ENCODE measurements at places on chromosomes 11 and 22.

DNA sequence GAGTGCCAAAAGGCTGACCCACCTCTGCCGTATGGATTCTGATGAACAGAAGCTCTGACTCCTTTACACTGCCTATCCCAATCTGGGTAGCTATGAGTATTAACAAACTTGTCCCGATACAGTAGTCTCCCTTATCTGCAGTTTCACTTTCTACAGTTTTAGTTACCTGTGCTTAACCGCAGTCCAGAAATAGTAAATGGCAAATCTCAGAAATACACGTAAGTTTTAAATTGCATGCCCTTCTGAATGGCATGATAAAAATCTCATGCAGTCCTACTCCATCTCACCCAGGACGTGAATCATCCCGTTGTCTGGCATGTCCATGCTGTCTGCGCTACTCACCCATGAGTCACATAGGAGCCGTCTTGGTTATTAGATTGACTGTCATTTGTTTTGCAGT, 68.8 kb downstream of the SNX19 start:
- no peak for DNase-seq

- no peak for DNase-seq
These were observed 45.1 kb upstream of the TSPAN18 start for GRCh38 chr11:44681698-44682097.

DNA sequence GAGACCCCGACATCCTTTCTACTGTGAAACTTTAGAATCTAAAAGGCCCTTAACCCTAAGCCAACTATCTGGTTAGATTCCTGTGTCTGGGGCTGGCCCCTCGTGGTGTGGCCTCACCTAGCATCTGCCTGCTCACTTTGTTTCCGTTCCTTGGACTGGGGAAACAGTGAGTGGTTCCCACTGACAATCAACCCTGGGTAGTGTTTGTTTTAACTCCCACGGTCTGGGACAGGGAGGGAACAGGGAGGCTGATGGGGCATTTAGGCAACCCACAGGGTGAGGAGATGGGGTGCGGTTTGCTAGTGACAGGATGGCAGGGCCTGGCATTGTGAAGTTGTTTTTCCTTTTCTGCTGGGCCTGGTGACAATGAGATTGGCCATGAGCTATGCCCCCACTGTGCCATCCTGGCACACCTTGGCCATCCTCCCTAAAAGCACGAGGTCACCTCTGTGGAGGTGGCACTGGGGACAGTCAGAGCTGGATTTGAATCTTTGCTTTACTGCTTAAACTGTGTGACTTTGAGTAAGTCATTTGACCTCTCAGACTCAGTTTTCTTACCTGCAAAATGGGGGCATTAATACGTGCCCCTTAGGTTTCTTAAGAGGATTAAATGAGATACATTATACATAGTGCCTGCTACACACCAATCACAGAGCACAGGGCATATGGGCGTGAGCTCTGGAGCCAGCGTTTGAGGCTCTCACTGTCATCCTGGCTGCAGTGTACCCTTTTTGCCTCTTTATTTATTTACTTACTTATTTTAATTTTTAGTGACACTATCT, 31.4 kb downstream of the CHRDL2 start:
- DNase-seq = no peak

GRCh38 chr11:79439410-79439885, 1.4 kb downstream of the TENM4 start:
- no peak for DNase-seq

DNA sequence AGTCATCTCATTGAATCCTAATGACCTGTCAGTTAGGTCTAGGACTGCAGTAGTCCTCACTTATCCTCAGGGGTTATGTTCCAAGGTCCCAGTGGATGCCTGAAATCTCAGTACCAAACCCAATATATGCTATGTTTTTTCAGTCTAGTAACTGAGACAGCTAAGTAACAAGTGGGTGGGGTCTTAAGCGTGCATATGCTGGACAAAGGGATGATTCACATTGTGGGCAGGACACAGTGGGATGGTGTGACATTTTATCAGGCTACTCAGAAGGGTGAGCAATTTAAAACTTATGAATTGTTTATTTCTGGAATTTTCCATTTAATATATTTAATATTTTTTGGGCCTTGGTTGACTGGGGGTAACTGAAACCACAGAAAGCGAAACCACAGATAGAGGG, 29.0 kb downstream of the DDX10 start:
- no peak for DNase-seq

DNA sequence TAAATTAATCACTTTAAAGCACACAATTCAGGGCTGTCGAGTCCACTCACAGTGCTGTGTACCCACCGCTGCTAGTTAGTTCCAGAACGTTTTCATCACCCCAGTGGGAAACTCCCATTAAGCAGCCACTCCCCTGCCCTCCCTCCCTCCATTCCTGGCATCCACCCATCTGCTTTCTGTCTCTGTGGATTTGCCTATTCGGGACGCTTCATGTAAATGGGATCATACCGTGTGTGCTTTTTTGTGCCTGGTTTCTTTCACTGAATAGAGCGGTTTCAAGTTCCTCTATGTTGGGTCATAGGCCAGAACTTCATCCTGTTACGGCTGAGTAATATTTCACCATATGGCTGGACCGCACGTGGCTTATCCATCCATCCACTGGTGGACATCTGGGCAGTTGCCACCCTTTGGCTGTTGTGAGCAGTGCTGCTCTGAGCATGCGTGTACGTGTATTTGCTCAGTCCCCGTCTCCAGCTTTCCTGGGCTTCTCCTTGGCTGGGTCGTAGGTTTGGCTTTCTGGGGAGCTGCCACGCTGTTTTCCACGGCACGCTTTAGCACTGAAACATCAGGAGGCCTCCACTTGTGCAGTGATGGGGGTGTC, 30.1 kb downstream of the ARHGAP8 start:
- no peak for DNase-seq

- no peak for DNase-seq
These were observed 13.8 kb upstream of the MAPK8IP1 start for GRCh38 chr11:45871638-45872037.

- no peak for DNase-seq
These were observed 3.1 kb upstream of the HEPACAM start for GRCh38 chr11:124938970-124939369.

GRCh38 chr22:50184902-50185374, 775 bp upstream of the TRABD start:
- DNase-seq = no peak

DNA sequence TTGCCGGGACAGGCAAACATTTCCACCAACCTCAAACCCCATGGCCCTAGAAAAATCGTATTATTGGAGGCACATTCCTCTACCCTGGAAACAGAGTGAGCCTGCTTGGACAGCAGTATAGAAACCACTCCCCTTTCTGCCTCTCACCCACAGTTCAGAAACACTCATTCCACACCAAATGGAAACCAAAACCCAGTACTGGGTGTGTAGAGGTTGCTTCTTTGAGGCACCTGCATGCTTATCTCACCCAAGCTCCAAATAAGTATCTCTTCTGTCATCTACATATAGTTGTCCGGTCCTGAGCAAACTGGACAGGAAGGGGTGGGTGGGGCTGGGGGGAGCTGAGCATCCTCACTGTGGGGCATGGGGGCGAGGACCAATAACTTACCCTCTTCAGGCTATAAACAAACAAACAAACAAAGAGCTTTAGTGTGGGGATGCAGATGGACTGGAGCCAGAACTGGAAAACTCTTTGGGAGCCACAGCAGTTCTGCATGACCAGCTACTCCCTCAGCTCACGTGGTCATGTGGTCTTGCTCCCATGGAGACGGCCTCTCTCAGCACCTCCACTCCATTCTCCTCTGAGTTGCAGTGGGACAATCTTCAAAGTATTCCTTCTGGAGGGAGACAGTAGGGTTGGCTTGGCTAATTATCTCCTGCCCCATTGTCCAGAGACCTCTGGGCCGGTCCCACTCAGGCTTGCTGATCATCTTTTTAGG, 1.0 kb upstream of the PLAAT2 start:
- no peak for DNase-seq

Data from T-helper 17 cell (primary cell).